Stimulated activated CD8-positive, alpha-beta memory T cell treated with anti-CD3 and anti-CD28 coated beads, Interleukin-4, amount 100 ng/mL, for 1 hour (primary cell): ENCODE measurements at places on chromosomes 3 and 15.
A peak's percentile ranks its signal among the peaks of the same experiment; 100 is the strongest.

GRCh38 chr15:69305204-69305931 lies 6.7 kb downstream of the PAQR5 start:
- no peak for DNase-seq

GRCh38 chr15:89754361-89755154 lies 3.5 kb upstream of the MESP1 start:
- DNase-seq: no peak

- DNase-seq: no peak
Observed at GRCh38 chr3:178075344-178075743, 460.9 kb upstream of the KCNMB2 start.

GRCh38 chr15:58213587-58214338 lies 75.6 kb downstream of the AQP9 start:
- no peak for DNase-seq

- no peak for DNase-seq
Observed at GRCh38 chr3:129278966-129279906, 566 bp downstream of the HMCES start.

DNA sequence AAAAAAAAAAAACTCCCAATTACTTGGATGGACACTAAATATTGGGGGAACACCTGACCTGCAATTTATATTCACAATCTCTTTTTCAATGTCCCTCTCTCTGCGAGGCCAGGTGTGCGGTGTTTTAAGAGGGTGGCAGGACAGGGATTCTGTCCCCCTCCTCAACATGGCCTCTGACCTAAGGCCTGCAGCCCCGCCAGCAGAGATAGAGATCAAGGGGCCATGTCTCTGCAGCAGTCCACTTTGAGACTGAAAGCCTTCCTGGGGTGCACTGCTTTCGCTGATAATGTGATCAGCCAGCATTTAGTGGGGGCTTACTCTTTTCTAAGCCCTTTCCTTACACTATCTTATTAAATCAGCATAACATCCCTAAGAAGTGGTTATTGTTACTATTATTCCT lies 419.9 kb downstream of the OCA2 start:
- DNase-seq: no peak

DNA sequence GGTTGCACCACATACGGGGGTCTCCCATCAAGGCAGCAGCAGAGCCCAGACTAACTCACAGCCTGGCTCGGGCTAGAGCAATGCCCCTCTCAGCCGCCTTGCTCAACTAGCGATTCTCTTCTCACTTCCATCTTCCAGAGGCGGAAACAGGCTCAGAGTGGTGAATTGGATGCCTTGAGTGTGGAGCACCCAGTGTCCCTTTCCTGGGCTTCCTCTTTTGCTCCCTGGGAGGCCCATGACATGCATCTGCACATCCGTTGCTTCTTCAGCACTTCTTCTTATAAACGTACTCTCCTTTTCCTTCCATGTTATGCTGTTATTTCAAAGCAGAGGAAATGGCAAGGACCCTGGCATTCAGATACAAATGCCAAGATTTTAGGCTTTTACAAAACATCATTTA lies 2.1 kb upstream of the IQSEC1 start:
- DNase-seq: no peak

DNA sequence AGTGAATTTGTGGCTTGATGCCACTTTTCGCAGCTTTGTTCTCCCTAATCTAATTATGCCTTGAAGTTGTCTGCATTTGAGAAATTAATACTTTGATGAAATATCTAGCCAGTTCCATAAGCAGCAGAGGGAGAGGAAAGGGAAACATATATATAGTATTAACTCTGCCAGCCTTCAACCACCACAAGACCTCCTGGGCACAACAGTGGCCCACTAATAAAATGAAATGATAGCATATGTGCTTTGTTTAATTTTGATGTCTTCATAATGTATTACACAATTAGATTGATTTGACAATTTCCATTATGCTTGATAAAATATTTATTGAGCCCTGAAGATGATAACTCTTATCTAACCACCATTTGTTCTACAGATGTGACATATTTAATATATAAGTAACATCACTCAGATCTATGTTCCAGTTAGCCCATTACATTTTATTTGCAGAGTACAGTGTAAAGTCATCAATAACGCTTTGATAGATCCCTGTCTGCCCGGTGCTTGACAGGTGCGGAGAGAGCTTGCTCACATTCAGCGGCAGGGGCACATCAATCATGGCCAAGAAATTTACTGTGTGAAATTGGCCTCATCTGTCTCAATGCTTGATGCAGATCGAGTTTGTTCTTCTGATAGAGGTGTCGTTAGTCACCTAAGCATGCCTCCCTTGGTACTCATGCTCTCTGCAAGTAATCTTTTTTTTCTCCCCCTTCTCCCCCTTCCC lies 187.4 kb downstream of the MECOM start:
- DNase-seq: no peak

GRCh38 chr3:154307363-154307762 lies 16.9 kb downstream of the DHX36 start:
- DNase-seq: no peak

DNA sequence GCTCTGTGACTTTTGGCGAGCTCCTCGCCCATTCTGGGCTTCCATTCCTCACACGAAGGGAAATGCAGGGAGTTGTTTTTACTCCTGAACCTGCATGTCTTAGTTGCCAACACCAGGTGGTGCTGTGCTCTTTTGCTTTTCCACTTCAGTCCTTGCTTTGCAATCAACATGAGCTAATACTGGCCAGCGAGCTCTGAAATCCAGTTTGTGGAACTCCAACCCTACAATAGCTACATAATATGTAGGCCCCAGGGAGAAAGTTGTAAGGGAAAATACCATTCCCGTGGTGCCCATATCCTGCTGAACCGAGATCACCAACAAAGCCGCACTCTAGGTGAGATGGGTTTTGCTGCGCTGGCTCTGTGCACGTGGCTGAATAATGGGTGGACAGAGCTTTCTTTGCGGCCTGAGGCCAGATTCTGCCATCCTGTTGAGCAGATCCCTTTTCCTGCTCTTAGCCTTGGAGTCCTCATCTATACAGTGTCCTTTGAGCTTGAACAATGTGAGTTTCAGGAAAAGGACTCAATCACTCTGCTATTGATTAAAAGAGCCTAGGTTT lies 25.0 kb downstream of the LSM3 start:
- DNase-seq: no peak

- peak; percentile 88 for DNase-seq
Observed at GRCh38 chr3:46488735-46489361, 8.9 kb upstream of the RTP3 start.

- no peak for DNase-seq
Observed at GRCh38 chr3:142269767-142270166, 44.4 kb upstream of the GK5 start.

- no peak for DNase-seq
Observed at GRCh38 chr15:34241376-34242330, 16.8 kb downstream of the EMC4 start.

DNA sequence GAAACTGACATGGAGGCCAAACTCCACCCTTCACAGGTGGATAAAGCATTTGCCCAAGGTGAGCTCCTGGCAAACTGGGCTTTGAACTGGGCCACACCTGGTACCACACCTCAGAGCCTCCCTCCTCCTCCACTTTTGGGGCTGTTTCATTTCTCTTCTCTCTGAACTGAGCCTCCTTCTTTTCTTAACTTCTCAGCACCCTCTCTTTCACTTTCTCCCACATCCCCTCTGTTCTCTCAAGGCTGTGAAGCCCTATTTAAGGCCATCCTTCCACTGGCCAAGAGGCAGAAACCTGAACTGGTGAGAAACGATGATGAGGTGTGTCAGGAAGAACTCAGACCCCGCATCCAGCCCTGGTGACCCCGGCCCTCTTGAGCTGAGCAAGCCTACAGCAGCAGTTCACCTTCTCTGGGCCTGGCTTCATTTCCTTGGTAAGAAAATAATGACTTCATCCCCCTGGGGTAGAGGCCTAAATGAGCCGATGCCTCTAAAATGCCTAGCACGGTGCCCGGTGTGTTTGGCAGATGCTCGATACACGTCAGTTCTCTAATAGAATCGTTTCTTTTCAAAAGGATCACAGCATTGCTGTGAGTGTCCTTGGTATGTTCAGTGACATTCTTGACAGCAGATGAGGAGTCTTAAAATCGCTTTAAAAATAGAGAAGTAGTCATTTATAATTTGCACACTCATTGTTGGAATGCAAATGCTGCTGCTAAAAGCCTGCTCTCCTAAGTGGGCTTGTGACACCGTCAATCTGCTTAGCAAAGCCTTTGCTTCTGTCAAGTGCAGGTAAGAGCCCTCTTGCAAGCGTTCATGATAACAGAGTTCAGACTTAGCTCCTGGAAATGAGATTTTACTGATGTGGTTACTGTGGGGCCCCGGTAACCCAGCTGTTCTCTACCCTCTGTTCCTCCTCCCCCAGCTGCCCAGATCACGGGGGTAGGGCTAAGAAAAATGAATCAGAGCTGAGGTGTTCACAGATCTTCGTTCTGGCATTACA lies 97.7 kb upstream of the ATP2B2 start:
- DNase-seq: no peak

DNA sequence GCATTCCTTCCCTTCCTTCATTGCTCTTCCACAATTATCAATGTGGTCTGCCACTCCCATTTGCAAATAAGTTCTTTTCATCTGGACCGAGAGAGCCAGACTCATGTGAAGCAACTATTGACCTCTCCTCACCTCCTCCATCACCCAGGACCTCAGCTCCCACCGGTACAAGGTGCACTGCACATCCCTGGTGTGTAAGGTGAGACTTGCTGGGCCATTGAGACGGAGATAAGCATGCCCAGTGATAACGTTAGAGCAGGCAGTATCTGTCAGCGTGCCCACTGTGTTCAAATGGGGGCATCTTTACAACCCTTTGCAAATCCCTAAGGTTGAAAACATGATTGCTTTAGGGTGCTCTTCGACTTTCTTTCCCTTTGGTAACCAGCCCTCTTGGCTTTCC lies 154.8 kb downstream of the ADAMTS17 start:
- DNase-seq: no peak

DNA sequence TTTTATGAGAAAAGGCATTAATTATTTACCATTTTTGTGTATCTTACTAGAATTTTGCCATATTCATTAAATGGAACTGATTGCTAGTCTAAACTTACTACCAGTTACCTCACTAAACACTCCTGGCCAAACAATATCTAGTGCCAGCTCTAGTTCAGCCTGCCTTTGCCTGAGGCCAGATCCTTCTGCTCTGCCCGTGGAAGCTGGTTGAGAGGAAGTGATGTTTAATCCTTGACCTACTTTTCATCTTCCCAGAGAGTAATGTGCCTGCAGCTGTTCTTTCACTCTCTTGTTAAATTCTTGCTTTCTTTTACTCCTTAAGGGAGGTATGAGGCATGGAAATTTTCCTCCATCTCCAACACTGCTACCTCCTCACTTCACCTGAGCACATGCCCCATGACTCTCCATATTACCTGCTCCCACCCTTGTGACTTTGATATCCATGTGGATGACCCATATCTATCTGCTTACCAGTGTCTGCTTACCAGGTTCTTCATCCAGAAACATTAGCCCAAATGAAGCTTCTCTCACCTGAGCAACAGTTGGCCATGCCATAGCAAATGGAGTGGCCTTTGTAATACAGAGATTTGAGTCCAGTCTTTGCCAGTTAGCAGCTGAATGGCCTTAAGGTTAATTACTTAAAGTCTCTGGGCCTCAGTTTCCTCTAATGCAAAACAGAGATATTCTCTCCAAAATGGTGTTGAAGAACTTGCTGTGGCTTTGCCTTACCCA lies 53.4 kb downstream of the UBE2E1 start:
- DNase-seq: no peak

GRCh38 chr3:131033480-131034080 lies 6.9 kb downstream of the NEK11 start:
- DNase-seq: no peak

- no peak for DNase-seq
Observed at GRCh38 chr3:98695796-98696195, 67.3 kb upstream of the ST3GAL6 start.

DNA sequence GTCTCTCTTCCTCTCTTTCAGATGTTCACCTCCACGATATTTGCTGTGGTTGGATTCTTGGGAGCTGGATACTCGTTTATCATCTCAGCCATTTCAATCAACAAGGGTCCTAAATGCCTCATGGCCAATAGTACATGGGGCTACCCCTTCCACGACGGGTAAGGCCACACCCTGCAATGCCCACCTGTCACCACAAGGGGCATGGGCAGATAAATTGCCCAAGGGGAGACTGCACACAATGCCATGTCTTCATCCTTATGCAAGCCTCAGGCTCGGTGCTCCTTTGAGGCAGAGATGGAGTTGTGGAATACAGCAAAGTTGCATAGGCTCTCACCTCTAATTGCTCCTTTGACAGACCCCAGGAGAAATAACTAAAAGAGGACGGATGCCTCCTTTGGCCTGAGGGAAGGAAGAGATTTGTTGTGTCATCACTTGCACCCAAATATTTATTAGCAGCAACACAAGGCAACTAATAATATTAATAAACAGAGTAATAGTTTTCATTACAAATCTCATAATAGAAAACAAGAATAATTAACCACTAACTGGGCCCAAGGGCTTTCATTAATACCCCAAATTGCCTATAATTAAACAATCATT lies 13.2 kb downstream of the TM4SF4 start:
- no peak for DNase-seq

- DNase-seq: no peak
Observed at GRCh38 chr15:77905301-77905920, 172.1 kb downstream of the TBC1D2B start.

GRCh38 chr15:99105514-99106341 lies 848 bp downstream of the SYNM start:
- DNase-seq: no peak

DNA sequence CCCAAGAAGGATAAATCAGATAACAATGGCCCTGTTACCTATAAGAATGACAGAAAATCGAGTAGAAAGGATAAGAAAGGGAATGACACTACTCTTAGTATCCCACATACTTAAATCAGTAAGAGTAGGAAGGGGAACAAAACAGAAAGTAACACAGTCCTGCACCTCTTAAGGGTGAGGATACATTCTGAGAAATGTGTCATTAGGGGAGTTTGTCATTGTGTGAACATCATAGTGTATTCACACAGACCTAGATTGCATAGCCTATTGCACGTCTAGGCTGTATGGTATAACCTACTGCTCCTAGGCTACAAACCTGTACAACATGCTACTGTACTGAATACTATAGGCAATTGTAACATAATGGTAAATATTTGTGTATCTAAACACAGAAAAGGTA lies 142.6 kb downstream of the PLCH1 start:
- no peak for DNase-seq

GRCh38 chr3:69339760-69340159 lies 46.1 kb downstream of the FRMD4B start:
- DNase-seq: no peak

GRCh38 chr3:60552581-60552980 lies 698.7 kb downstream of the FHIT start:
- no peak for DNase-seq

- no peak for DNase-seq
Observed at GRCh38 chr3:79415356-79415755, 352.4 kb downstream of the ROBO1 start.

GRCh38 chr3:150357923-150358607 lies 50.0 kb upstream of the TSC22D2 start:
- no peak for DNase-seq

DNA sequence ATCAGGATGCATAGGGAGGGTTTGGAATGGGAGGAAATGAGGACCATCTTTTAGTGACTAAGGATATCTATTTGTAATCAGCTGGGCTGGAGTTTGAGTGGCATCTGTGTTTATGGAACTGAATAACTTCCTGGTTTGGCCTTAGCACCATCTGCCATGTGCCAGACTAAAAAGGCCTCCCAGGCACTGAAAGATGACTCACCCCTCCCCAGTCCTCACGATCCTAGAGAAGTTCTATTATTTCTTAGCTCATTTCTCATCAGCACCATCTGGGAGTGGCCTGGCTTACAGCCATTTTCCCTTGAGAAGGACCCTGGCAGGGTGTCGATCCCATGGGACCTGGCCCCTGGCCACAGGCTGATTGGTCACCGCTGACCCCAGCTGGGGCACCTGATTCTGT lies 23.9 kb upstream of the CTXND1 start:
- DNase-seq: no peak
